ENCODE measurements at places on chromosomes 2 and 18.

GRCh38 chr2:79085382-79085781 lies 2.4 kb downstream of the REG1B start:
- no peak for DNase-seq

DNA sequence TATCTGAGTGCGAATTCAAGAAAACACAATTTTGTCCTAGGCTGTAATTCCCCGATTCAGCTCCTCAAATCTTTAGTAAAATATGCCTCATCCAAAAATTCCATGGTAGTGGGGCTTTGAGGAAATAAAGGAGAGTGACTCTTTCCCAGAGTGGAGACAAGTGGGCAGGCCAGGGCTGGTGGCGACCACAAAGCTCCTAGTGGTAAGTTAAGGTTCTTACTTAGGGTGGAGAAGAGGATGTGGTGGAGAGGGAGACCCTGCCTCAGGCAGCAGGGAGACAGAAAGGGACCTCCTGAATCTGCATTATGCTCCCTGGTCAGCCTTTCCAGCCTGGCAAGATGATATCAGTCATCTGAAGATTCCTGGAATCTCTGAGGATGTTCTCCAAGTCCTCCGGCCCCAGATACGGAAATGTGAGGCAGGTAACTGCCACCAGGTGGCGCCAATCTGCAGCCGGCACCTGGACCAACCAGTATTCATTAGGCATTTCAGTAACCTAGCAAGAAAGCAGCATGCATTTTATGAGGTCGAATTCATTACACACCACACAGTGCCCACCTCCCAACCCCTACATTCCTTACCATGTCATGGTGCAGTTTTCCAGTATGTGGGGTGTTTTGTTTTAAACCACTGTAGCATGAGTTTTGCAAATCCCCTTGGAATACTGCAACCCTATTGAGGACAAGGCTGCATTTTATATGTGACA lies 106.4 kb downstream of the POLE4 start:
- DNase-seq: peak; percentile 5

DNA sequence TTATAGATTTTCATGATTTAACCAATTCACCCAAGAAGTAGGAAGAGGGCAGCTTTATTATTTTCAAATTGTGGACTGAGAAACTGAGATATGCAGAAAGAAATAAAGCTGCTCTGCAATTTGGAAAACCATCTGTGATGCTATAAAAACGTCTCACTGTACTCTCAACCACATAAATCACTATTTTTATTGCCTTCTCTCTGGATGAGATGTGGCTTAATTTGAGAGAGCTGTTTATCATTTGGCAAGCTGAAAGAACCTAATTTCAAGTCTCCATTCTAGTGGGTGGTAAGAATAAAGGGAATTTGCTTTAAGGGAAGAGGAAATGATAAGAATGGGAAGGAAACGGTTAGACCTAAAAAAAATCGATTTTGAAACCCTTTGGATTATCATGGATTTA lies 49.9 kb upstream of the CYP1B1 start:
- no peak for DNase-seq

DNA sequence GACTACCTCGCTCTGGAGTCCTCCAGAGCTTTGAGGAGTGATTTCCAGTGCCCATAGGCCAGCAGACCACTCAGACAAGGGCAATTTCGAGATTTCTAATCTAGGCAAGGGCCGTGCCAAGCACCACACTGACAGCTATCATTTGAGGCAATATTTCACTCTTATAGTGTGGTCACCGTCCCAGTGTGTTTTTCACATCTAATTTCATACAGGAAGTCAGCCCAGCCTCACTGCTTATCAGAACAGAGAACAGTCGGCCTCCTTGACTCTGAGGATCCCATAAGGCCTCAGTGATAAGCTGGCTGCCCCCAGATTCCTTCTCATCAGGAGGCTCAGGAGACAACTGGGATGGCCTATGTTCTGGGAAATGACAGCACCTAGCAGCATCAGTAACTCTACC lies 581 bp downstream of the CAPN14 start:
- DNase-seq: no peak

DNA sequence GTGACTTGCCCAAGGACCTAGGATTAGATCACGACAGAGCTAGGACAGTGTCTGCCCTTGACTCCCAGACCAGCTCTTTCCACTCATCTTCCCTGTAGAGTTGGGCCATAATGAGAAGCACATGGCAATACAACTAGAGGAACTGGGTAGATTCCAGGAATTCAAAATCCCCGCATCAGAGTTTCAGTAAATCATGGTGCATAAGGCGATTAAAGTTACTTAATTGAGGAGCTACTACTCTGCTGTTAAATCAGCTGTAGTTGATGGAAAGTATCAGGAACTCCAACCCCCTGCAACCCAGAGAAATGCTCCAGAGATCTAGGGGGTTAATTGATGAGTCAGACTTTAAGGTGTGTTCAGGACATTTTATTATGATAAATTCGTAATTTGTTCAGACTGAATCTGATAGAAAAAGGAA lies 5.7 kb downstream of the ANTXR1 start:
- DNase-seq: no peak

DNA sequence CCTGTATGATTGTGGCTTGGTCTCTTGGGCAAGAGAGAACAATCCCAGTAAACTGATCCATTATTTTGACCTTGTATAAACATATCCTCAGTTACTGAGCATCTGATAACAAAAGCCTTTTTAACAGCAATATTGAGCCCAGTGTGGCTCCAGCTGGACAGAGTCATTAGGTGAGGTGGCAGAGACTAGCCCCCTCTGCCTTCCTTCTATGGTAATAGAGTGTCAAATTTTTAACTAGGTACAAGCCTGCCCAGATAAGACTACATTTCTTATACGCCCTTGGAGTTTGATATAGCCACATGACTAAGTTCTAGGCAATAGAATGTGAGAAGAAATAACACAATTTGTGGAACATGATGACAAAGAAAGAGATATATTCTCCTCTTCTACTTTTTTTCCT lies 56.2 kb downstream of the HNMT start:
- DNase-seq: no peak

DNA sequence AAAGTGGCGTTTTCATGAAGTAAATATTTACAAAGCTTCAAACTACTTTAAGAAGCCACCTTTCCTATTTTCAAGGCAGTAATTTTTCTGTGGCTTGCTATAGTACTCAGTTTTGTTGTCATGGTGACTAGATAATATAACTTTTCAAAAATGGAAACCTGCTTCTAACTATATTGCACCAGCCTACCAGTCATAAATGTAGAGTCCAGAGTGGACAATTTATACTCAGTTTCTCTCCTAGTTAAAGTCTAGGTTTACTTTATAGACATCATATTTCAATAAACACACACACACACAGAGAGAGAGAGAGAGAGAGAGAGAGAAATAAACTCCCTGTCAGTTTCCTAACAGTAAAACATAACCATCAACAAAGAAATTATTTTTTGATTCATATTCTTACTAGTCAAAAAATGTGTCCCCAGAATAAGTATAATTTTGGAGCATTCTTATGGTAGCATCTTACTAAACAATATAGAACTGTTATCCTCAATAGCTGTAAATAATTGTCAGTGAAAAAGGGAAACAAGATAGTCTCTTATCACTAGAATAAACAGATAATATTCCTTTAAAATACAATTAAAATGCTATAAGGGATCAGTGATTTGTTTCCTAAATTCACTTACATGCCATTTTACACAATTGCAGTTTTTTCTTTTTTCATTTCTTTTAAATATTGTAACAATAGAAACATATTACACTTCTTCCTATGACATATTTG lies 163.5 kb upstream of the BOD1L2 start:
- DNase-seq: no peak

DNA sequence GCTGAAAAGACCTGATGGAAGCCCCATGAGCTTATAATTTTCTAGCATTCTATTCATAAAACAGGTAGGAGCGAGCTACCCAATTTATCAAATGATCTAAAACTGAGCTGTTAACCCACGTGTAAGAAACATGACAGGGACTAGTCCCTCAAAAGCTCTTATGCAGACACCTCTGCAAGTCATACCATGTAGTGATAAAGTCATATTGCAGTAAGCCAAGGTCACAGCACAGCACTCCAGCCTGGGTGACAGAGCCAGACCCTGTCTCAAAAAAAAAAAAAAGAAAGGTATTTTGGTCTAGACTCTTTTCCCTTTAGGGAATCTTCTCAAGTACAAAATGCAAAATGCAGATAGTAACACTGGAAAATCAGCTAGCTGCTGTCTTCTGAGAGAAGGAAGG lies 58.9 kb upstream of the ARL5A start:
- DNase-seq: no peak

- DNase-seq: no peak
Observed at GRCh38 chr18:48791636-48792105, 159.1 kb downstream of the SMAD7 start.

- no peak for DNase-seq
Observed at GRCh38 chr2:216584112-216584511, 49.1 kb upstream of the IGFBP2 start.

DNA sequence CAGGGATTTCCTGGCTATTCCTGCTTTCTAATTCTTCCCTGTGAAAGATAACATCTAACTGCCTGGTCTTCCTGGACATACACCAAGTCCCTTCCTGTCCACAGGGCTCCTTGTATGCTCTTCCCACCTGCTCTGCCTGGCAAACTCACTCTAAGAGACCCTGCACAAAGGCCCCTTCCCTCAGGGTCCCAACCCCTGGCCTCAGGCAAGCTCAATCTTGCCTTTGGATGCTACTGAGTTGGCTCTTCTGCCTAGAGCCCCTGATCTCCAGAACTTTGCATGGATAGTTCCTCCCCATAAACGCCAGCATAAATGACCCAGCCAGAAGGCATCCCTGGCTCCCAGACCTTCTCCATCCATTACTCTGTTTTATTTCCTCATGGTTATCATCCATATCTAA lies 98.3 kb upstream of the OTOS start:
- no peak for DNase-seq

DNA sequence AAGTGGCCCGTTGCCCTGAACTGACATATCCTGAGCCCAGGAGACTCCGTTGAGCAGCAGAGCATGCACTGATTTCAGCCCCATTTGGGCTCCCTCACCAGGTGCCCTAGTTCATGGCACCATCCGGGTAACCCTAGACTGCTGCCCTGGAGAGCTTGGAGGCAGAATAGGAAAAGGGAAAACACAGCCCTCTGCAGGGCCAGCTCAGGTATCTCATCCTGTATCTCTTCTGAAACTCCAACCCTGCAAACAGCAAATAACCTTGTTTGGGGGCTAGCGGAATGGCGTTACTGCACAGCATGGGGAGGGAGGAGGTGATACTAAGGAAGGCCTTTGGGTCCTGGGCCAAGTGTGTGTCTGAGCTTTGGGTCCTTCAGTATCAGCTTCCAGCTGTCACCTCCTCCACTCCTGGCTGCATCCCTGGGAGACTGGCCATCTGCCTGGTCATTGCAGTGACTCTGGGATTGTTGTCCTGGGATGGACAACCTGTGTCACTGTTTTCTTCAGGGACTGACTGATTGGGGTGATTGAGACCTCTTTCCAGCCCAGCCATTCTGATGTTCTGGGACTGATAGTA lies 233.8 kb upstream of the SKOR2 start:
- no peak for DNase-seq

DNA sequence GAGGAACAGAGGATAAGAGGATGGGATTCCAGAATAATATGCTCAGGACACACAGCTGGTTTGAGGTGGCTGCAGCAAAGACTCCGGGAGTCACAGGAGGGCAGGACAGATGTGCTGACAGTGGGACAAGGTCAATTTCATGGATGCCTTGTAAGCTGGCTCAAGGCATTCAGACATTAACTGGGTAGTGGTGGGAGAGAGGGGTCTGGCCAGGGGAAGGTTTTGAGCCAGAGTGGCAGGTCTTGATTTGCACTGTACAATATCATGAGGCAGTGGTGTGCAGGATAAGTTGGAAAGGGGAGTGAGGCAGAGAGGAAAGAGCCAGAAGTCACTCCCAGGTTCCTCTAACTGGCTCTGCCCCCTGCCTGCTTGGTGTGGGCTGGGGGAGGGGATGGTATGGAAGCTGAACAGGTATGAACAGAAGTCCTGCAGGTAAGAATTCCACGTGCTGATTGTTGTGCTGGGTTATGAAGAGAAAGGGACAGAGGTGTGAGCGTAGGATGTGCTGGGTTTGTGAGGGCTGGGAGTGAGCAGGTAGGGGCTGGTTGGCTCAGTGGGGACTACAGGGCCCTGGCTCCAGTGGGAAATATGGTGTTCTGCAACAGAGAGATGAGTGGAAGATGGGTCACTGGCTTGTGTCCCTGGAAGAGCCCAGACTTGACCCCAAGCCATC lies 141.7 kb upstream of the COPS8 start:
- DNase-seq: no peak

- DNase-seq: no peak
Observed at GRCh38 chr18:36031407-36031806, 36.0 kb downstream of the RPRD1A start.

DNA sequence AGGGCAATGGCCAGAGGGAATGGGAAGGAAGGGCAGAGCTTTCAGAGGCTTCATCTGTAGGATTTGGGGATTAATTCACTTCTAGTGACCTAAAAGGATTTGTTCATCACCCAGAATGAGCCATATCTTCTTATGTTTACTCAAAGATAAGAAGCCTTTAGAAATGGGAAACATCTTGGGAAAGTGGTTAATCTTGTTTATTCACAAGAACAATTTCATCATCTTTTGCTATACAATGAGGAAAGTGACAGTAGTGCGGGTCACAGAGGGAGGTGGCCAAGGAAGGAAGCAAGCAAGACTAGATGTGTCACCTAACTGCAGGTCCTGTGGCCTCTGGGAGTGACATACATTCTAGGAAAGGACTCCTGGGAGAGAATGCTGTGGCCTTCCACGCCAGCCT lies 140.4 kb upstream of the ALPP start:
- no peak for DNase-seq

DNA sequence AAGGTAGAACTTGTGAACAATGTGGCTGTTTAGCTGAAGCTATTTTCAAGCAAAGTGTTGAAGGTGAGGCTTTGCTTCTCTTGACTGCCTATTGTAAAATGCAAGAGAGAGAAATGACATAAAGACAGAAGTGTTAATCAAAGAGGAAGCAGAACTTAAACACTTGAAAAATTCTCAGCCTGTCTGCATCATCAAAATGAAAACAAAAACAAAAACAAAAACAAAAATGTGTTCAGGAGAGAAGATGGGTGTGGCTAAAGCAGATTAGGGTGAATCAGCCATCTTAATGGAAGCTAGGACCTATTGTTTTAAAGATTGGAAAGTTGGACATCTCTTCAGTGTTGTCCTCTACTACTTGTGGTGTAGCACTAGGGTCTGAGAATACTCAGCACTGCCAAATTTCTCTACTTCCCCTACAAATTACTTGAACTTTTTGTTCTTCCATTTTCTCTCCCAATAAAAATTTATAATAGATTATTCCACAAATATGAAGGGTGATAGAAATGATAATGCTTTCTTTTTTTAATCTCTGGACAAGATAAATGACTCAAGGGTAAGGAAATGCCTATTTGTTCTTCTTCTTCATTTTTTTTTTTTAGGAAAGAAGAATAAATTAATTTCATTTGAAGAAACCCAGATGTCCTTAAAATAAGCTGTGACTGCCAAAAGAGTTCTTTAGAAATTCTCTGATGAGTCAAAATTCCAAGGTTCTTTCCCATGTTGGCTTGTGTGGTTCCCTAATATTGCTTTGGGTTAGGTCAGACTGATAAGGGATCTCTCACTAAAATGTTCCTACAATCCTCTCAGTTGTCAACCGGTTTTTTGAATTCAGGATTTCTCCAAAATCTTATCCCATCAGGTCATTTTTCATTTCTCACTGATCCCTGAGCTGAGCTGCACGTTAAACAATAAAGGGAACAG lies 571.2 kb upstream of the ZEB2 start:
- DNase-seq: no peak

Data from stimulated activated CD8-positive, alpha-beta memory T cell treated with anti-CD3 and anti-CD28 coated beads, Interleukin-12 subunit alpha, Interleukin-12 subunit beta, amount 100 ng/mL, for 1 hour (primary cell).